ENCODE measurements at places on chromosomes 11 and 22. TPM values are rescaled to one million over a fixed set of nuclear protein-coding genes. Genes with fewer than 3 reads are reported as not detected.

VEGFB gene
- 54.5 TPM for total RNA-seq

CCDC73 gene
- total RNA-seq: 0.05 TPM

GLYATL2 gene
- total RNA-seq: not detected

FXYD6 gene
- 0.16 TPM for total RNA-seq

CHRM1 gene
- 0.06 TPM for total RNA-seq

WNT11 gene
- total RNA-seq: 1.3 TPM

ACRV1 gene
- total RNA-seq: not detected

MS4A7 gene
- not detected for total RNA-seq

KRTAP5-9 gene
- 0.12 TPM for total RNA-seq

IL17REL gene
- total RNA-seq: not detected

DDI1 gene
- total RNA-seq: not detected

AMPD3 gene
- 8.8 TPM for total RNA-seq

GLB1L3 gene
- not detected for total RNA-seq

SLC22A6 gene
- total RNA-seq: not detected

GGT1 gene
- total RNA-seq: 95.9 TPM
